Mucosa of gallbladder (tissue), 1 donor: ENCODE measurements at places on chromosomes 4 and X.
A peak's percentile ranks its signal among the peaks of the same experiment; 100 is the strongest.

DNA sequence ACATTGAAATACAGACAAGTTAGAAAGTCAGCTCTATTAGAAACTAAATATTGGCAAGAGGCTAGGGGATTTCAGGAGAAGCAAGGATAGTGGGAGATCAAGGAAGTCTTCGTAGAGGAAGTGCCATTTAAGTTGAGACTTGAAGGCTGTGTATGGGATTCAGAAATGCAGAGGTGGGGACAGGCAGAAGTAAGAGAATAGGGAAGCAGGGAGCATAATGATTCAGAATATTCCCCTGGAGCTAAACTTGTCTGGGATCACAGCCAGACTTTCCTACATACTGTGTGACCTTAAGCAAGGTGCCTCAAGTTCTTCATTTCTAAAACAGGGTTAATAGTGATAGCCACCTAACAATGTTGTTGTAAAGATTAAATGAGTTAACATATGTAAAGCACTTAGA, 108.8 kb downstream of the DDIT4L start:
- DNase-seq = no peak

DNA sequence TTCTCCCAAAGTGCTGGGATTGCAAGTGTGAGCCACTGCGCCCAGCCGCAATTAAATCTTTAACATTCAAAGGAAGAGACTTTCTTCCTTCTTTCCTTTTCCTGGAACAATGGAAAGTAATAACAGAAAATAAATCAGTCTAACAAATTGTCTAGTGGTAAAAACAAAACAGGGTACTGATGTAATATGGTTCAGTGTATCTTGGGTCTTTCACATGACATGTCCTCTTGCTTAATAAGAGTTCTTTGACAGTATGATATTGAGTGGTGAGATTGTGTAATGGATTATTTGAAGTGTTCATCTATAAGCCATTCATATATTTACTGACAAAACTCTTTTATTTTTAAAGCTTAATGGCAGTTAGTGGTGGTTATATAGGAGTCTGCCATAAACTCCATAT, 256.6 kb downstream of the SPRY1 start:
- no peak for DNase-seq

GRCh38 chr4:38782452-38783108, at the start of gene TLR10:
Gene TLR10, minus strand, starts transcription at chr4:38782990. Its CDS starts 7,400 bp downstream, at chr4:38775590.
- peak; percentile 51 for DNase-seq

DNA sequence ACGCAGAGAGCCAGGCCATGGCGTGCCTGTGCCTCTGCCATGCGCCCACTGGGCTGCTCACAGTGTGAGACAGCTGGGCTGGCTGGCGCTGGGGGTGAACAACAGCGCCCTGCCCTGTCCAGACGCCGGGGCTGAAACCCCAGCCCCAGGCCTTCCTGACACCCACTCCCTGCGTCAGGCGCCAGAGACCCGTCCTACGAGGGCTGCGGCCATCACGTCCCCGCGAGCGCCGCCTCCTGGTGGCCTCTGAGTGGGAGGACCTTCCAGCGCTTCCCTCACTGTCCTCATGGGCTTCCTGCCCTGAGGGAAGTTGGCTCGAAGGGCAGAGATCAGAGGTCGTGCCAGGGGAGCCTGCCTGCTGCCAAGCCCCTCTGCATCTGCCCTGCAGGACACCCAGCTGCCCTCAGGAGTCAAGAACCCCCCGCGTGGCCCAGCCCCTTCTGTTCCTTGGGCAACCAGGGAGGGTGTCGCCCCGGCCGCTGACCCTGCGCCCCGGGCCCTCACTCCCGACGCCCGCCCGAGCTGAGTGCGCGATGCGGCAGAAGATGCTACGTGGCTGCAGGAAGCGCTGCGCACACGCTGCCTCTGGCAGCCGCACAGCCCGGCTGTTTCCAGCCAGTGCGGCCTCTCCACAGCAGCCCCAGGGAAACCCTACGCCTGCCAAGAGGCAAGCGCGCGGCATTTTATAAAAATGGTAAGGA, 16.2 kb downstream of the NELFA start:
- no peak for DNase-seq

- no peak for DNase-seq
These were observed 60.9 kb upstream of the HS3ST1 start for GRCh38 chr4:11489453-11490083.

DNA sequence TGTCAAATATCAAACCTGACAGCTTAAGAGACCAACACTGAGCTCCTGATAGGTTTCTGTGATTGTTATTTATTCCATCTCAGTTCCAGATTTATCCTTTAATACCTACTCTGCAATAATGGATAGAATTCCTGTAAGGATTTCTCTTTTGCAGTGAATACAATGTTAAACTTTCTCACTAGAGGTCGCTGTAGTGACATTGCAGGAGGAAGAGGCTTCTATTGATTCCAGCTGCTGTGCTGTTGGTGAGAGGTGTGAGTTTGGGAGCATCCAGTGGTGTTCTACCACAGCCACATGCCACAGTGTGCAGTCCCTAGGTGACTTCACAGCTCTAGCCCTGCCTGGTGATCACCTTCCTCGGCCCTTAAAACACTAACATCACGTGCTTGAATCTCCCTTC, 34.6 kb upstream of the DCAF8L2 start:
- no peak for DNase-seq

DNA sequence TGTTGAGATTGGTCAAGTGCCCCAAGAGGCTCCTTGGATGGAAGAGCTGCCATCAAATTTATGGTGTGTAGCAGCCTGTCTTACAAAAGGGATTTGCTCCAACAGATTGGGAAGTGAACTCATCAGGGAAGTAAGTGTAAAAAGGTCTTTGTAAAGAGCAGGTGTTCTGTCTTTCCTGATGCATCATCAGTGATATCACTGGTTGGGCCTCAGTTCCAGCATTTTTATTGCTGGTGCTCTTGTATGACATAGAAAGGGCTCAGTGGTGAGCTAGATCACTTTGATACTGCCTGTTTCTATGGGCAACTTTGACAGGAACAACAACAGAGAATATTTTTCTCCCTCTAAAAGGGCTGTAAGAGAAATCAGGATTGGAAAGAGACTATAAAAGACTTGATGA, 8.7 kb upstream of the GABRE start:
- DNase-seq = no peak

DNA sequence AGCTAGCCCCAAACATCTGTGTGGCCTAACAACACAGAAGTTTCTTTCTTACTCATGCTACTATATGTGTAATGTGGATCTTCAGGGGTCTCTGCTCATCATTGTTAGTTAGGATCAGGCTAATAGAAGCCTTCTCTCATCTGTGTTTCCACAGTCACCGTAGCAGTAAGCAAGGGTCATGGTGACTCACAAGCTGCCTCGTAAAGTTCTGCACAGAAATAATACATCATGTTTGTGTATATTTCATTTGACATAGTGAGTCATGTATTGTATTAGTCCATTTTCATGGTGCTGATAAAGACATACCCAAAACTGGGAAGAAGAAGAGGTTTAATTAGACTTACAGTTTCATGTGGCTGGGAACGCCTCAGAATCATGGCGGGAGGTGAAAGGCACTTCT, 38.7 kb downstream of the SLC4A4 start:
- DNase-seq = no peak

DNA sequence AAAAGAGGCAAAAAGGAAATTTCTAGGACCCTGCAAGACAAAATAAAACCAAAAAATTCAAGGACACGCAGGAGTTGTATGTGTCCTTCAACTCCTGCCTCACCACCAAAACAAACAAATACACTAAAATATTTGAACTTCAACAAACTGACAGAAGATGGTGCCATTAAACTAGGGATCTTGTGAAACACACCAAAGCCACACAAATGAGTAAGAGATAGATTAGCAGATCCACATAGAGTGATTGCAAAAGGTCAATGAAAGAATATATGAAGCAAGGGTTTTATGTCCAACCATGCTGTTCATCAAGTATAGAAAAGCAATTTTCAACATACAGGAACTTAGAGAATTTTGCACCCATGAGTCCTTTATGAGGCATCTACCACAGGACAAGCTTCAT, 40.1 kb upstream of the SCML1 start:
- no peak for DNase-seq

GRCh38 chr4:104869831-104870230, 276.8 kb upstream of the TET2 start:
- no peak for DNase-seq

DNA sequence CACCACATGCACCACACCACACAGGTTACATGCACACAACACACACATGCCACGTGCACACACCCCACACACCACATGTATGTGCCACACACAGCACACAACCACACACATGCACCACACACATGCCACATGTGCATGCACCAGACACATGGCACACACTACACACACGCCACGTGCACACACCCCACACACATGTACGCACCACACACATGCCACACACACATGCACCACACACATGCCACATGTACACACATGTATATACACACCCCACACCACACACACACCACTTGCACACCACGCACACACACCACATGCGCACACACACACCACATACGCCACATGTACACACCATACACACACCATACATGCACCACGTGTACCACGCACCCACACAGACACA, 19.6 kb upstream of the MSANTD1 start:
- DNase-seq = no peak

GRCh38 chr4:88457307-88458103, 586 bp downstream of the HERC5 start:
- DNase-seq = peak; percentile 22

DNA sequence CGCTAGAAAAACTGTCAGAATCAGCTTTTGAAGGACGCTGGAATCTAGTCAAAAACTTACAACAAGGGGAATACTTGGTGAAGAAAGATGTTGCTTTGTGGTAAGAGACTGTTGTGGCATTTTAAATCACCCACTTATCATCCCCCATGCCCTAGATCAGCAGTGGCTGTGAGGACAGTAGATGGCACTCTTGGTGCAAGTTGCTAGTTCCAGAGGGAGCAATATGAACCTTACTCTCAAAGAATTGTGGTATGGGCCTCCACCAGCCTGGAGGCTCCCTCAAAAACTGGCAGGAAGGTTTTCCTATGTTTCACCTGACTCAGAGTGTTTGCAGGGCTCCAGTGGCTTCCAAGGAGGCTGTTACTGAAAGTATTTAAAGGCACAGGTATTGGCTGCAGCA, 37.7 kb upstream of the SLC16A2 start:
- peak; percentile 25 for DNase-seq

DNA sequence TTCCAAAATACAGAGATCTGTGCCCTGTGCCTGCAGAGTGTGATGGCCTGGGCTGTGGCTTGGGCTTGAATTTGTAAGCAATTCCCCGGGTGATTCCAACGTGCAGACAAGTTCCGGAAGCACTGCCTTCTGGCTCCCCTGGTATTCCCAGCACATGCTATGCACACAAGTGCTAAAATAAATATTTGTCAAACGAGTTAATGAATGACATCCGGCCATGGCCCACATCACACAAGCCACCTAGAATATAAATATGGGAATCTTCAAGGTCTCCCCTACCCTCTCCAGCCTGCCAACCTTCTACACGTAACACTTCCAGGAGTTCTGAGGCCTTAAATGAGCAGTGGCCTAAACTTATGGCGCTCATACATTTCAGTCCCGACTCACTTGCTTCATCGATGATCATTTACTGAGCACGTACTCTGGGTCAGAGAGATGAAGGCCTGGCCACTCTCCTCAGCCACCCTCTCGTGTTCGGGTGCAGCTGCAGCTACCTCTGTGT, 21.3 kb downstream of the DCTD start:
- peak; percentile 51 for DNase-seq

GRCh38 chr4:123339507-123340380, 56.9 kb upstream of the SPRY1 start:
- DNase-seq = no peak

DNA sequence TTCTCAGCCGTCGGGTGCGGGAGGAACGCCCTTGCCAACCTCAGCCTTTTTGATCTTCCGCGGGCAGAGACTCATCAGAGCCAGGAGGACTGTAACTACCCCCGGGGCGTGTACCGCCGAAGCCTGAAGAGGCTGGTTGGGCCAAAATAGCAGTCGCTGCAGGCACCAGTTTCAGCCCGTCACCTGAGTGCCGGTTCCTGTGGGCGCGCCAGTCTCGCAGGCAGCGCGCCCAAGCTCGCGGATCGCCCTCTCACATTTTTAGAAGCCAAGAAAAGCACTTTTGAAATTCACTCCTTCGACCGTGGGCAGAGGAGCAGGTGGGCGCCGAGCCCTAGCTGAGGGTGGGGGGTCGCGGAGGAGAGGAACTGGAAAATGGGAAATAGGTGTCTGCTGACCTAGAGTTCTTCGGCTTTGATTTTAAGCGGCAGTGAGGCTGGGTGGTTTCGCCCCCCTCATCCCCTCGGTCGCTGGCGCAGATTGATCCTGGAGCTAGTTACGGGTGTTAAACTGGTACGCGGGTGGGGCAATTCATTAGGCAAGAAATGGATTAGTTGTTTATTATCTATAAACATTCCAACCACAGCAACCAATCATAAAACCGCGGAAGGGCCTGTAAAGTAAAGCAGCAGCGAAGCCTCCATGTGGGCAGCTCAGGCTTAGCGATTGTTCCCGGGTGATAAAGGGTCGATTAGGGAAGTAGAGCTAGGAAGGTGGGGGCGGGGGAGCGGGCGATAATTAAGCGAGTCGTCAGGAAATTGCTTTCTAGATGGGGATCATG, 69.2 kb downstream of the FBXO8 start:
- DNase-seq = no peak

DNA sequence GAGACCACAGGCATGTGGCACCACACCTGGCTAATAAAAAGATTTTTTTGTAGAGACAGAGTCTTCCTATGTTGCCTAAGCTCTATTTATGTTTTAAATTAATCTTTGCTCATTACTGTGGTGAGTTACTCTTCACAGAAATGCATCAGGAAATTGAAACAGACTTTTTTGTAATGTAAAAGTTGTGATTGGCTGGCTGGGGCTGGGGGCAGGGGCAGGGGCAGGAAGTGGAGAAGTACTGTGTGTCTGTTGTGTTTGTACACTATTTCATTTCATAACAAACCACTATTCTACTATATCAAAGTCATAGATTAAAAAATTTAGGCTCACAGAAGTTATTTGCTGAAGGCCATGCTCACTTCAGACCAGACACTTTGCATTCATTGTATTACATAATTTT, 19.1 kb upstream of the ABRAXAS1 start:
- DNase-seq = no peak

DNA sequence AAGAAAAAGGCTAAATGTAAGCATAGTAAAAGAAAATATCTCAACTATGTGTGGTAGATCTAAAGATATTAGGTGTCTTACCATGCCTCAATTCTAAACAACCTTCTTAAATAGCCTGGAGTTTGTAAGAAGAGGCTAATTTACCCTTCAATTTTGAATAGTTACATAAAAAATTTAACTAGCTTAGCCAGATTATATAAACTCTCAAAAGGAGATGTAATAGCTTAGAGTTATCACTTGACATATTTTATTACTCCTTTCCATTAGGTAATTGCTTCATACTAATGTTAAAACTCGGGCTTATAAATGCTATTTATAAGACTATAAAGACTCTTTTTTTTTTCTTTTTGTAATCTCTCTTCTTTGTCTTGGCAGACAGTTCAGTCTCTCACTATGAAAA, 297.5 kb upstream of the PABPC4L start:
- no peak for DNase-seq

GRCh38 chr4:139756391-139757180, 91.0 kb downstream of the MGST2 start:
- DNase-seq = no peak

GRCh38 chr4:76087007-76087769, 12.7 kb downstream of the ART3 start:
- DNase-seq = peak; percentile 60

GRCh38 chr4:83174844-83175414, 60.4 kb upstream of the PLAC8 start:
- DNase-seq = no peak

GRCh38 chr4:140172960-140173359, 19.0 kb upstream of the MAML3 start:
- no peak for DNase-seq
